Activated T-helper 1 cell treated with anti-CD3 and anti-CD28 coated beads, Interleukin-12 subunit alpha, Interleukin-12 subunit beta, Interleukin-2, Interleukin-4 antibody, amounts not matched to agents 30 ng/mL and 10 ng/mL and 1 ng/mL, durations not matched to agents 14 hours and 24 hours and 36 hours (primary cell): ENCODE measurements at places on chromosomes 12 and 14. TPM values are rescaled to one million over a fixed set of nuclear protein-coding genes. Genes with fewer than 3 reads are reported as not detected.

Gene ANKRD9
- 13.4 TPM in 2 replicates for total RNA-seq

Gene CCDC196
- not detected in 2 replicates for total RNA-seq

Gene SCN8A
- 0.15 and 0.26 TPM in 2 replicates for total RNA-seq

Gene LBHD2
- total RNA-seq, result not detected in 2 replicates

Gene KNTC1
- total RNA-seq, result 122 and 126 TPM in 2 replicates

Gene LDHB
- total RNA-seq, result 1,359 and 1,451 TPM in 2 replicates

- H3K36me3 ChIP-seq, result no peaks in the 10 kb centered on the region
- H3K4me1 ChIP-seq, result no peaks in the 10 kb centered on the region
- no peak overlapping the region for H3K4me3 ChIP-seq
Measured at GRCh38 chr12:30323008-30323407, 372.7 kb downstream of the IPO8 start.

- H3K27ac ChIP-seq, result peak overlapping the region; percentile 58
- peaks cover 93% of the 10 kb centered on the region for H3K4me1 ChIP-seq
- H3K27me3 ChIP-seq, result no peaks in the 10 kb centered on the region
- no peak overlapping the region for H3K4me3 ChIP-seq
- peaks cover 62% of the 10 kb centered on the region for H3K36me3 ChIP-seq
Measured at GRCh38 chr14:69708586-69709560, 58.1 kb upstream of the SRSF5 start.

DNA sequence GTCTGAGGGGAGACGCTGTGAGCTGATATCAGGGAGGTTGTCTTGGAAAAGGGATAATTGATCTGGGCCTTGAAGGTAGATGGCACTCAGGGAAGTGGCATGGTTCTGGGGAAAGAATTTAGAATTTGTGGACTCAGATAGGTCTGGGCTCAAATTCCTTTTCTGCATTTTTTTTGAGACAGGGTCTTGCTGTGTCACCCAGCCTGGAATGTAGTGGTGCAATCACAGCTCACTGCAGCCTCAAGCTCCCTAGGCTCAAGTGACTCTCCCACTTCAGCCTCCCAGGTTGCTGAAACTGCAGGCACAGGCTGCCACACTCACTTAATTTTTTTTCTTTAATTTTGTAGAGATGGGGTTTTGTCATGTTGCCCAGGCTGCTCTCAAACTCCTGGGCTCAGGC is 98.1 kb upstream of the NCOR2 start:
- DNase-seq, result no peak
- H3K4me1 ChIP-seq, result no peaks in the 10 kb centered on the region
- H3K4me3 ChIP-seq, result no peak overlapping the region
- no peaks in the 10 kb centered on the region for H3K27me3 ChIP-seq
- no peaks in the 10 kb centered on the region for H3K36me3 ChIP-seq
- no peak overlapping the region for H3K27ac ChIP-seq

DNA sequence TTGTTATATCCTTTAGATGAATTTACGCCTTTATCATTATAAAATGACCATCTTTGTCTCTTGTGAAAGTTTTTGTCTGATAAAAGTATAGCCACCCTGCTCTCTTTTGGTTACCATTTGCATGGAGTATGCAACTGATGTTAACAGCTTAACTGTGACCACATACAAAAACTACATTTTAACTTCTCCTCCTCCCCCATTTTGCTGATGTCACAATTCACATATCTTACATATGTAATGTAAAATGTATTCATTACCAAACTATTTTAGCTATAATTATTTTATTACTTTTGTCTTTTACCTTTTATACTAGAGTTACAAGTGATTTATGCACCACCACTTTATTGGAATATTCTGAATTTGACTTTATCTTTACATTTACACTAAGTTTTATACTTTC is 184.5 kb upstream of the NPAS3 start:
- no peaks in the 10 kb centered on the region for H3K36me3 ChIP-seq
- no peaks in the 10 kb centered on the region for H3K4me1 ChIP-seq
- H3K4me3 ChIP-seq, result no peak overlapping the region
- H3K27me3 ChIP-seq, result no peaks in the 10 kb centered on the region

DNA sequence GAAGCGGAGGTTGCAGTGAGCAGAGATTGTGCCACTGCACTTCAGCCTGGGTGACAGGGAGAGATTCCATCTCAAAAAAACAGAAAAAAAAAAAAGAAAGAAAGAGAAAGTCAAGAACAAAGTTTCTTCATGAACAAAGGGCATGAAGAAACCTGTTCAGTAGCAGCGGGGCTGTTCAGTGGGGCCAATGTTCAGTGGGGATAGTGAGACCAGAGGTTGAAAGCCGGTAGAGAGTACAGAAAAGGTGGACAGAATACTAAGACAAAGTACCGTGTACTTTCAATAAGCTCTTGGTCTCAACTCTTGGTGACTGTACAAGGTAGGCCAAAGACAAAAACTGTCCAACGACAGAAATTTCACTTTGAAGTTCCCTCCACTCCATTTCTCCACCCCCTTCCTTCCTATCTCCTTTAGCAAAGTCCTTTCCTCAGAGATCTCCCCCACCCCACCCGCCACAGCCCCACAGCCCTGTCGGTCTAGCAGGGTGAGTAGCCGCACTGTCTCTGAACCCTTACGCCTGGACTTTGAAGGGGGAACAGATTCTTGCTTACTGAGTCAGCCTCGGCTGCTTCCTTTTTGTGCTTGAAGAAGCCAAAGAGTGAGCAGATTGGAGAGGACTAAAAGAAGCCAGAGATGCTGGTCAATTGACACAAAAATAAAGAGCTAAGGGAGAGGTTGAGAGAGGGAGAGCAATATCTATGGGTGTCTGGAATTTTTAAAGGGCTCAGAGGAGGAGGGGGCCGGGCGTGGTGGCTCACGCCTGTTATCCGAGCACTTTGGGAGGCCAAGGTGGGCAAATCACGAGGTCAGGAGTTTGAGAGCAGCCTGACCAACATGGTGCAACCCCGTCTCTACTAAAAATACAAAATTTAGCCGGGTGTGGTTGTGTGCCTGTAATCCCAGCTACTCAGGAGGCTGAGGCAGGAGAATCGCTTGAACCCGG is 44.2 kb upstream of the FOS start:
- H3K4me1 ChIP-seq, result peaks cover 35% of the 10 kb centered on the region
- H3K27ac ChIP-seq, result no peak overlapping the region
- peaks cover 26% of the 10 kb centered on the region for H3K27me3 ChIP-seq
- DNase-seq, result no peak
- H3K36me3 ChIP-seq, result no peaks in the 10 kb centered on the region
- H3K4me3 ChIP-seq, result no peak overlapping the region

- H3K4me1 ChIP-seq, result no peaks in the 10 kb centered on the region
- no peak for DNase-seq
- no peaks in the 10 kb centered on the region for H3K36me3 ChIP-seq
- H3K4me3 ChIP-seq, result no peak overlapping the region
Measured at GRCh38 chr12:70487440-70487839, 121.3 kb downstream of the KCNMB4 start.

- H3K27ac ChIP-seq, result peak overlapping the region; percentile 67
- H3K4me1 ChIP-seq, result peaks cover 6% of the 10 kb centered on the region
- peak overlapping the region; percentile 60 for H3K4me3 ChIP-seq
- no peak for DNase-seq
Measured at GRCh38 chr14:100193417-100194357, 34.2 kb upstream of the DEGS2 start.

DNA sequence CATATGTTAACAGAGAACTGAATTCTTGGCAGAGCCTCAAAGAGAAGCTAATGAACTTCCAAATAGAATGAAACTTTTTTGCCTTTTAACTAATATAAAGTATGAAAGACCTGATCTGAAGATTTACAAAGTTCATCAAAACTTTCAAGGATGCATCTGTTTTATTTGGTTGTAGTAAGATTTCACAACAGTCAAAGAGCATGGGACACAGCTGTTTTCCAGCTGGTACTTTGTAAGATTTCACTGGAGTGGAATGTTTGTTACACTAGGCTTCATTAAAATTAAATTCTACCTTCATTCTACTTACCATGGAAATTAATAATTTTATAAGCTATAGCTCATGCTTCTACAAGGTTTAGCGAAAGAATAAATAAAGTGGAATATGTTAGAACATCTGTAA is 351.2 kb downstream of the SLC6A15 start:
- H3K4me3 ChIP-seq, result no peak overlapping the region
- no peaks in the 10 kb centered on the region for H3K27me3 ChIP-seq
- H3K27ac ChIP-seq, result no peak overlapping the region
- no peaks in the 10 kb centered on the region for H3K36me3 ChIP-seq

DNA sequence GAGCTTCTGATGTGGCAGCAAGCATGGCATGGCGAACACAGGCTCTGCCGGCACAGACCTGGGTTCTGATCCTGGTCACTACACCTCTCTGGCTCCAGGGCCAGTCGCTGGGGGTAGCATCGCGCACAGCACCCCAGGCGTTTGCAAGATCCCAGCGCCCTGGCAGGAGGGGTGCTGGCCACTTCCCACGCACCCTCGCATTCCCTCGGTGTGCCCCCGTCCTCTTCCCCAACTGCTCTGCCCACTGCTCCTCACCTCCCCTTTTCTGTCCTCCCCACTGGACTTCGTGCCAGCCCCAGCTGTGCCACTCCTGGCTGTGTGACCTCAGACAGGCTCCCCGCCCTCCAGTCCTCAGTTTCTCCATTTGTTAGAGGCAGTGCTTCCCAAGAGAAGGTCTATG is 2.8 kb downstream of the CDK2AP1 start:
- H3K27me3 ChIP-seq, result peaks cover 5% of the 10 kb centered on the region
- H3K27ac ChIP-seq, result no peak overlapping the region
- peaks cover 9% of the 10 kb centered on the region for H3K4me1 ChIP-seq
- peaks cover 3% of the 10 kb centered on the region for H3K36me3 ChIP-seq
- H3K4me3 ChIP-seq, result peak overlapping the region; percentile 74

GRCh38 chr14:44966601-44967336 is 4.8 kb downstream of the TOGARAM1 start:
- DNase-seq, result no peak
- H3K27me3 ChIP-seq, result no peaks in the 10 kb centered on the region
- peaks cover 80% of the 10 kb centered on the region for H3K4me1 ChIP-seq

DNA sequence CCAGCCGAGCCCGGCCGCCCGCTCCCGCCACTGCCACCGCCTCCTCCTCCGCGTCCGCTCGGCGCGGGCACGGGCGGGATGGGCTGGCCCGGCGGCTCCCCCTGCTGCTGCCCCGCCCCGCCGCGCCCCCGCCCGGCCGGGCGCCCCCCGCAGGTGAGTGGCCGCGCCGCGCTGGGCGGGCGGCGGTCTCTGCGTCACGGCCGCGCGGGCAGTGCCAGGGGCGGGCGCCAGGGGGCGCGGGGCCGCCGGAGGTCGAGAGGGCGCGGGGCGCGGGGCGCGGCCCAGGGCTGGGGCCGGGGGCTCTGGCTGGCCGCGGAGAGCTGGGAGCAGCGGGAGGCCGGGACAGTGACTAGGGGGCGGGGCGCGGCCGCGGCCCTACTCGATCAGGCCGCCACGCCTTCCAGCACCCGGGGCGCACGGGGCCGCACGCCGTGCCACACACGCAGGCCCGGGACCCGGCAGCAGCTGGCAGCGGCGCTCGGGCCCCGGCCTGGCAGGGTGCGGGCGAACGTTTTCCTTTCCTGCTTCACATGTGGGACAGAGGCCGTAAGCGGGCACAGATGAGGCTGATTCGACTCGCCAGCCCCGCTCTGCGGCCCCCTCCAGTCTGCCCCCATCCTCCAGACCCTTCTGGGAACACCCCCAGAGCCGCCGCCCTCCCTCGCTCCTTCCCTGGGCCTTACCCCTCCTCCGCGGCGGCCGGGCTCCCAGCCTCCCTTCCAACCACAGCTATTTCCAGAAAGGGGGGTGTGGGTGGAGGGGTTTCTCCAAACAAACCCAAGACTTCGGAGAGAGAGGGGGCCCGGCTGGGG is 2.4 kb upstream of the TNS2 start:
- DNase-seq, result peak; percentile 68
- peaks cover 34% of the 10 kb centered on the region for H3K4me1 ChIP-seq
- peak overlapping the region; percentile 47 for H3K4me3 ChIP-seq
- peaks cover 9% of the 10 kb centered on the region for H3K27me3 ChIP-seq
- H3K36me3 ChIP-seq, result peaks cover 11% of the 10 kb centered on the region

- no peak overlapping the region for H3K27ac ChIP-seq
- peaks cover 18% of the 10 kb centered on the region for H3K27me3 ChIP-seq
- no peak for DNase-seq
- H3K36me3 ChIP-seq, result no peaks in the 10 kb centered on the region
- H3K4me3 ChIP-seq, result no peak overlapping the region
- H3K4me1 ChIP-seq, result no peaks in the 10 kb centered on the region
Measured at GRCh38 chr14:104967386-104968152, 10.6 kb downstream of the AHNAK2 start.

- peaks cover 12% of the 10 kb centered on the region for H3K27me3 ChIP-seq
- H3K4me3 ChIP-seq, result no peak overlapping the region
- H3K27ac ChIP-seq, result no peak overlapping the region
- H3K4me1 ChIP-seq, result peaks cover 7% of the 10 kb centered on the region
- no peak for DNase-seq
Measured at GRCh38 chr12:2501464-2502191, 293.1 kb upstream of the FKBP4 start.

DNA sequence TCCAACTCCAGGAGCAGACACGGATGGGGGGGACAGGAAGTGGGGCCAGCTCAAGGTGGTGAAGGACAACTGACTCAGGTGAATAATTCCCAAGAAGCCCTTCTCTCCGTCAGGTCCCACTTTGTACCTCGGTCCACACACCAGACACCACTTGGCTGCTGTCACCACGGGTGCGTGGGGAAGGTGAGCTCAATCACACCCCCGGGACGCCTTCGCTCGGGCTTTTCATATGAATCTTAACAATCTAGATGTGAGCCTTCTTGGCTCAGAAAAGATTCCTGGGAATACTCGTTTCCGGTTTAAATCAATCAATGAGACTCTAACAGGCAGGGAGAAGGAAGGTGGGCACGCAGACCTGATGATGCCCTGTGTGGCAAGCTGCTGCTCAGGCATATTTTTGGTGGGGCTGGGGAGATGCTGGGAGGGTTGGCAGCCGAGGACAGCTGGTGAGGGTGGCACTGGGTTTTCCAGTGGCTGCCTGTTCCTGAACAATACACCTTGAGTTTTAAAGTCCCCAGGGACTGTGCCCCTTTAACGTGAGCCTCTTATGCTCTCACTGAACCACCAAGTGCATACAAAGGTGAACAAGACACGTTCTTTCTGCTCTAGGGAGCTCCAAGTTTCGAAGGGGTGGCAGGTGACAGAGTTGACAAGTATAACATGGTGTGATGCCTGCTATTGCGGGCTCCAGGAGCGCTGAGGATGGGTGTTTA is 5.1 kb downstream of the TESC start:
- H3K27me3 ChIP-seq, result peaks cover 11% of the 10 kb centered on the region
- H3K4me1 ChIP-seq, result peaks cover 23% of the 10 kb centered on the region
- DNase-seq, result no peak
- no peak overlapping the region for H3K27ac ChIP-seq
- H3K36me3 ChIP-seq, result peaks cover 14% of the 10 kb centered on the region

DNA sequence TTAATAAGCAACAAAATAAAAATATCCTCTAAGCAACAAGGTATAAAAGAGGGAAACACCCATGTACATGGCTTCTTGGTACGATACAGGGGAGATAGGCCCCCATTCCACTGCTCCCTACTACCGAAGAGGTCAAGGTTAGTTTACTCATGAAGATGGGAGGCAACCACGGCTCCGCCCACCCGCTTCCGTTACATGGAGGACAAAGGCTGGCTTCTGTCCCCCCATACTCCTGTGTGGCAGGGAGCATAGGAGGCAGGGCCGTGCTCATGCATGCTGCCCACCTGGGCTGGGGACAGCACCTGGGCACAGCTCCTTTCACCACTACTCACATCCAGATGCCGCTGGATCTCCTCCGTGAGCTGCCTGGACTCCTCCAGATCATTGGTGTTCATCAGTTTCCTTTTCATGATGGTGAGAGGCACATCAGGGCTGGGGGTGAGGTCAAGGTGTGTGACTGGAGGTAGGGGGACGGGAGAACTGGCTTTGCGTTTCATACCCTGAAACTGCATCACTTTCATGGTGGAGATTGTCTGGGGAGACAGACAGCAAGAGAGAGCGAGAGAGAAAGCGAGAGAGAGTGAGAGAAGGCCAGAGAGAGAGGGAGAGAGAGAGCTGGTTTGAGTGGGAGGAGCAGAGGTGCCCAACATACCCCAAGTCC is 39.0 kb downstream of the LGMN start:
- H3K4me1 ChIP-seq, result no peaks in the 10 kb centered on the region
- H3K27me3 ChIP-seq, result peaks cover 2% of the 10 kb centered on the region
- no peak overlapping the region for H3K27ac ChIP-seq
- H3K36me3 ChIP-seq, result no peaks in the 10 kb centered on the region
- no peak overlapping the region for H3K4me3 ChIP-seq
